Skeletal muscle tissue (tissue), 5 donors: ENCODE measurements at places on chromosomes 12 and 14. TPM values are rescaled to one million over a fixed set of nuclear protein-coding genes. Genes with fewer than 3 reads are reported as not detected.

Gene SP1
- 30.3 TPM for total RNA-seq

Gene FITM1
- 172 TPM for total RNA-seq

Gene MDGA2
- 2.1 TPM for total RNA-seq

Gene SMIM41
- not detected for total RNA-seq

Gene C12orf76
- 23.0 TPM for total RNA-seq
